ENCODE measurements at places on chromosomes 6 and 20.

GRCh38 chr6:148578489-148578814, 168.4 kb upstream of the UST start:
- no peak for DNase-seq

DNA sequence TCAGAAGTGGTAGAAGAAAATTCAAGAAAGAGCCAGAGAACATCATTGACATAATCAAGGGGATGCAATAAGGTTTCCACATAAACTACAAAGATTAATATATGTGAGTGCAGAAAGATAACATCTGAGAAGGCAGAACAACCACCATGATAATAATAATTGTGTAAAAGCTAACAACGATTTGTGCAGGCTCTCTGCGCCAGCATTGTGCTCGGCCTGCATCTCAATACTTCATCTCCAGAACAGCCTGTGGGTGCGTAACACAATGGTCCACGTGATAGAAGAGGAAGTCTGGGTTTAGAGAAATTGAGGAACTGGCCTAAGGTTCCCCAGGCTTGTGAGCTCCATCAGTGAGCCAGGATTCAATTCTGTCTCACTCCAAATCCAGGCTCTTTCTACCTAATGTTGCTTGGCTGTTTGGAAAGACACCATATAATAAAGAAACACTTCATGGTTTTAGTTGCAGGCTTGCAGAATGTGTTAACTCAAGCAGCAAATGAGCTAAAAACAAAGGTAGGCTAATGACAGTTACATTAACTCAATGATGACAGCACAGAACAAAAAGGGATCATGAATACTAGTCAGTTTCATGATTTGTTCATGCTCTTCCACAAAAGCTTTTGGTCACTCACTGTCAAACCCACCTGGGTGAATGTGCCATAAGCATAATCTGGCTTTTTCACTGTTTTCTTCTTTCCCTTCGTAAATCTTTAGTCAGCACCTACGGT, 71.2 kb downstream of the LY86 start:
- DNase-seq, result peak; percentile 44

- no peak for DNase-seq
Measured at GRCh38 chr20:6122873-6123648, at the start of gene FERMT1. Gene FERMT1 (minus strand): TSS chr20:6123030. CDS start chr20:6119554, 3,476 bp downstream.

DNA sequence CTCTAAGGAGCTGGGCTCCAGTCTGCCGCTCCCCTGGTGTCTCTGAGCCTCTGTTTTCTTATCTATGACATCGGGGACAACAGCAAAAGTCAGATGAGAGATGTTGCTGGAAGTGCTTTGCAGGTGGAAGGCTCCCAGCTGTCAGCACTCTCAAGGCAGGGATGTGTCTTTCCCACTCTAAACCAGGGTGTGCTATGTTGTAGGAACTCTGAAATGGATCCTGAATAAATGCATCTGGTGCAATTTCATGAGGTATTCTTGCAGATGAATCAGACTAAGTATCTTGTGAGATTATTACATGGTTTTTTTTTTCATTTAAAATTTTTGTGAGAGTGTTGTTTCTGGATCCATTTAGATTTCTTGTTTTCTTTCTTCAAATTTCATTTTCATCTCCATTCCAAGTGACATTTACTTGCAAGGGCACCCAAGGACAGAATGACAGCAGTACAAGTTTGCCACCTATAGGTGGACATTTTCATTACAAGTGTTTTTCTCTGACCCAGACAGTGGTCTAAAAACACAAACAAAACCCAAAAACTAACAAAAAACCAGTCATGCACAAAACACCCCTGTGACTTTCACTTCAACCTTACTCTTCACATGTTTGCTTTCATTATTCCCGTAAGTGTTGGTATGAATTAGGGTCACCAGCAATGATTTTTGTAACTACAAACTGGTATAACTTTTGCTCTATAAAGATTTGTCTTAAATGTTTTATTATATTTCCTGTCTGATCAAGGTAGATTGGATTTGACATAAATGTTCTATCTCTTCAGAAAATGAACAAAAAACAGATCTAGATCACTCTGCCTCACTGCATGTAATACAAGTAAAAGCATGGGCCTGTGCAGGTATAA, 14.7 kb upstream of the SIM1 start:
- DNase-seq, result peak; percentile 44

DNA sequence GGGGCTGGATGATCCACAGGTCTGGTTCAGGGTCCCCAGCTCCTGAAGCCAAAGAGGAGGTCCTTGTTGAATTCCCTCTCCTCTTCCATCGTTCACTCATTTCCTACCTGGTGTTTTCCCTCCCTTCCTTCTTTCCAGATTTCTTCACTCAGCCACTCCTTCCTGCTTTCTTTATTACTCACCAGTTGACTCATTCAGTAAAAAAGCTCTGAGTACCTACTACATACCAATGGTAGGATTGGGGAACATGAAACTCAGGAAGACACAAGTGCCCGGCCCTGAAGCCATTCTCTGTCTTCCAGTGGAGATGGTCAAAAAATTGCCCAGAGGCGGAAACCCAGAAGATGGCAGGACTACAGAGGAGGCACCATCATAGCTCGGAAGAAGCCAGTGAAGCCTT, 11.9 kb upstream of the NSFL1C start:
- DNase-seq, result no peak

DNA sequence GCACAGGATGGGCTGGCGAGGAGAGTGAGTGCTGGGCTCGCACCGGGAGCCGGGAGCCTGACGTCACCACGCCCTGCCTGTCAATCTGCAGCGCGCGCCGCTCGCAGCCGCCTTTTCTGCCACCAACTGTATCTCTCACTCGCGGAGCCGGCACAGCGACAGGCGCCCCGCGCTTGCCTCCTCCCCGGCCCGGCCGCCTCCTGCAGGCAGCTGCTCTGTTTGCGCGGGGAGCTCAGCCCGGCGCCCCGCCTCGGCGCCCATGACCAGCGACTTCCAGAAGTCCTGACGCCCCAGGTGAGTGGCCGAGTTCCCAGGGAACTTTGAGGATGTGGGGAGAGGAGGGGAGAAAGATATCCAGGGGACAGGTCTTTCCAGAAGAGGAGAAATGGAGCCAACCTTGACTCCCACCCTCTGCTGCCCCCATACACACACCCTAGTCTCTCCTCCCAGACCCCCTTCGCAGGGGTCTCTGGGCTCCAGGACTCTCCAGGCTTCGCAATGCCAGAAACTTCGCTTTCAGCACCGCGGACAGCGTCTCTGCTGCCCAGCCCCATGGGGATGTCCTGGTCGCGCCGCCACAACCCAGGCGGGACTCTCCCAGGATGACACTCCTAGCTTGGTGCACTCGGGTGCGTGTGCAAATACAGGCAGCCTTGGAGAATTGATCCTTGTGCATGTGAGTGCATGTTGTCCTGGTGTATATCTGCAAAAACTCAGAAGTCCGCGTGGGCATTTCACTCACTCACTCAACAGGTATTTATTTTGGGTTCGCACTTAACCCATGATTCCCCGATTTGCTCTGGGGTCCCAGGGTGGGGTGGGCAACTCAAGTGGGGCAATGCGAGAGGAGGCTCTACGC, at the start of gene GPR6:
Gene GPR6 (plus strand): TSS at position 138 of the 859 bp plus-strand sequence. CDS start 802 bp downstream, outside the sequence.
- DNase-seq, result peak; percentile 9

GRCh38 chr6:50461696-50462095, 251.6 kb upstream of the TFAP2D start:
- DNase-seq, result no peak

DNA sequence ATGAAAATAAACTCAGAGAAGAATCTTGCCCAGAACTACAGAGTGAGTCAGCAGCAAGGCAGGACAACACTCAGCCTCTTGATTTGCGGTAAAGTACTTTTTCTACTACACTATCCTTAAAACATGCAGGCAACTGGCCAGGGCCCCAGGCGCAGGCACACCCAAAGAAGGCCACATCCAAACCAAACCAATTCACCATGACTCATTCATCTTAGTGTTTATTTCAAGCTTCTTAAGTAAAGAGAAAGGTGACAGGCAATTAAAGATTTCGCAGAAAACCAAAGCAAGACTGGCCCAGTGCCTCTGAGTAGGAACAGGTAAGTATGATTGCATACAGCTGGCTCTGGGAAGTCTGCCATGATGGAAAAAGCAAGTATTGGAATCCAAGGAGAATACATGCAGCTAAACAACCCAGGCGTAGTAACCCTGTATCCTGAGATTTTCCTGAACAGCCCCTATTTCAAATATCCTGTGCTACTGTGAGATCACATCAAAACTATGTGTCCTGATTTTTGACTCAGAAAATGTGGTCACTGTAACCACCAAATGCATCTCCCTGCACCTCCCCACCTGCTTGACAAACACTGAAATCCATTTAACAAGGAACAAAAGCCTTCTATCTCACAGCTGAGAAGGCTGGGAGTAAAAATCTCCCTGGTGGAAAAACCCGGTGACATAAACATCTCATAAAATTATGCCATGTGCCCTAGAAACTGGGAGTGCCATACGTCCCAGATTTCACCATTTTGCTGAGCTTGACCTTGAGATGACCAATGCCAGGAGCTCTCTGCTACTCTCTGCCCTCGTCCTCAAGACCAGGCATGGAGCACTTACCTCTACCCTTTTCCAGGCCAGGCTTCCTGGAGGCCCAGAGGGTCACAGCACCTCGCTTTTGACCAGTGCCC, 12.4 kb downstream of the WFDC3 start:
- DNase-seq, result peak; percentile 17

- no peak for DNase-seq
Measured at GRCh38 chr6:165086814-165087213, 222.6 kb downstream of the C6orf118 start.

DNA sequence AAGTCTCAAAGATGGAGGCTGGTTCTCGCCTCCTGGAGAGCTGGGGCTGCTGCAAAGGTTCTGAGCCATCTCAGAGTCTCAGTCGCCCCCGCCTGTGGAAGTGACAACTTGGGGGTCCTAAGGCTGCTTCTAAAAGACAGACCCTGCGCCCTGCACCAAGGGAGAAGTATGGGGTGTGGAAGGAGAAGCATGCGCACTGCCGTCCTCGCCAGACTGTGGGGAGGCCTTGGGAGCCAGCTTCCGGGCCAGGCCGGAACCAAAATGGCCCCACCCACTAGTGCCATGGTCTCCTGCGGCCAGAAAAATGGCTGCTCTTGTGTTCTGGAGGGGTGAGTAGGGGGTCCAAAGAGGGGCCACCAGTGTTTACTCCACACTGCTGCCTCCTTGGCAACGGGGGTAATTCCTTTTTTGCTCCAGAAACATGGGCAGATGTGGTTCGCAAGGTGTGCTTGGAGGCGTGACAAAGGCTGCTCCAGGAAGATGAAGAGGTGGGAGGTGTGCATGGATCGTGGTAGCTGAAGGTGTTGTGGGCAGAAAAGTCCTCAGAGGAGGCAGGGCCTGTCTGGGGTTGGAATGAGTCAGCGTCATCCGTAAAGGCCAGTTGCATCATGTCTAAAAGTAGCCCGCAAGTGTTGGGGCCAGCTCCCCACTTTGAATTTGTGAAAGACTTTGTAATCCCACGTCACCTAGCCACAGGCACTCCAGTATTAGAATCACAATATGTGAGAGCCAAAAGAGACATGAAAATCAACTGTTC, 329.8 kb upstream of the SOX4 start:
- DNase-seq, result no peak

- DNase-seq, result no peak
Measured at GRCh38 chr20:52004018-52004417, 187.6 kb downstream of the ZFP64 start.

DNA sequence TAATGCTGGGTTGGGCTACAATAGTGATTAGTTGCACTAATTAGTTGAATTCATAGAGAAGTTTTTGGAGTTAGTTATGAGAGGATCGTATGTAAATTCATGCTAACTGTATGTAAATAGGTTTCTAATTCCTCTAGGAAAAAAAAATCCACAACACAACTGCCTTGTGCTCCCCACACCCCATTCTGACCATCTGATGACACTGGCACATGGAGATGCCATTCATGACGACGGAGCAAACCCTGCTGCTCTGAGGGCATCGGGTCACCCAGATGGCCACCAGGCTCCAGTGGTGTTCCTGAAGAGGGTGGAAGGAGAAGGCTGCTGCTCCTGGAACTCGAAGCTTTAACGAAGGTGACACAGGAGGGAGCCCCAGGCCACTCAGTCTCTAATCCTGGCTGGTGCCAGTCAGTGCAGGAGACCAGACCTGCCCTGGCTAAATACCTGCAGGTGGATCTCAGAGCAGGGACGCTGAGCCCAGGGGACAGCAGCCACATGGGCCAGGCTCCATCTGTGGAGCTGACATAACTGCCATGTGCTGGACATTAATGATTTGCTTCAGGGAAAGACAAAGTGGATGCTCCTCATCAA, 90.3 kb downstream of the FAM50B start:
- DNase-seq, result no peak

GRCh38 chr20:43583982-43584432, 6.7 kb upstream of the IFT52 start:
- DNase-seq, result peak; percentile 66

DNA sequence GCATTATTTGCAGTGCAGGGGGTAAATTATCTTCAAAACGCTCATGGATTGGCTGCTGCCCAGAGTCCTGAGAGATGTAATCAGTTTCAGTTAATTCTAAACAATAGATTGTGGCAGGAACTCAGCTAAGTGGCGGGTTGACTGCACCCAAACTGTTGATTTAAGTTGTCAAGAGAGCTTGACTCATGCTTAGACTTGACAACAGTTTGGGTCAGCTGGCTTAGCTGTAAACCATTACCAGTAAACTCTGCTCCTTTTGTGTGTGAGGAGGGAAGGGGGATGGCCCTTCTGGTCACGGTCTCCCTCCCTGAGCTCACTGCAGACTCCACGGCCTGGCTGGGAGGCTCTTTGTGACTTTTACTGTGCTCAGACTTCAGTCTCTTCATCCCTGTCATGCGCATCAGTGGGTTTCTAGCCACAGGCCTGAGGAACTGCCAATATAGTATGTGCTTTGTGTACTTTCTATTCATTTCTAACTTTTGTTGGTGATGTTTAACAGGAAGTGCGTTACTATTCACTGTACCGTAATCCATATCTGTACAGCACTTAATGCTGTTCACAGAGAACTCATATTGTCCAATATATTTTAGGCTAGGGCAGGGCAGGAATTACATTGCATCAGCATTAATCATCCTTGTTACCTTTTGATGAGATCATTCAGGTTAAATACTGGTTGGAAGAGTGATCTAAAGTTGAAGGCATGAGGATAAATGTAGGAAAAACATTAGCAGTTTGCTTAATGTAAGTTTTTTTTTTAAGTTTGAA, 488.3 kb downstream of the CDKAL1 start:
- no peak for DNase-seq

GRCh38 chr6:116406678-116407345, 36.1 kb downstream of the DSE start:
- no peak for DNase-seq

DNA sequence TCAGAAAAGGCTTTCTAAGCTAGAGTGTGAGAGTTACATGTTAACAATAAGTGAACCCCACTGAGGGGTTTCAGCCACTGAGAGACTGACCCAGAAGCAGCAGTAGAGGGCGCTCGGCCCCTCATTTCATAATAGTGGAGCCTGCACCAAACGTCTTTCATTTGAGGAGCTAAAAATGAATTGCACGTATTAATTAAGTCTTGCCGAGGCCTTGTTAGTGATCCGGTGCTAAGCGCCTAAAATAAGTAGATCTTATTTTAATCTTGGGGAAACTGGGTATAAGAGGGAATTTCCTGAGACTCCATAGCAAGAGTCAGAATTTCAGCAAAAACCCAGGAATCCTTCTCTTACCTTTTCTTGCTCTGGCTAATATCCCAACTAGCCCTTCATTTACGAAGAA, 209.7 kb downstream of the FARS2 start:
- DNase-seq, result peak; percentile 73

- DNase-seq, result peak; percentile 77
Measured at GRCh38 chr6:32113386-32114352, 4.5 kb upstream of the TNXB start.
